ENCODE measurements at places on chromosomes 12 and 14.

DNA sequence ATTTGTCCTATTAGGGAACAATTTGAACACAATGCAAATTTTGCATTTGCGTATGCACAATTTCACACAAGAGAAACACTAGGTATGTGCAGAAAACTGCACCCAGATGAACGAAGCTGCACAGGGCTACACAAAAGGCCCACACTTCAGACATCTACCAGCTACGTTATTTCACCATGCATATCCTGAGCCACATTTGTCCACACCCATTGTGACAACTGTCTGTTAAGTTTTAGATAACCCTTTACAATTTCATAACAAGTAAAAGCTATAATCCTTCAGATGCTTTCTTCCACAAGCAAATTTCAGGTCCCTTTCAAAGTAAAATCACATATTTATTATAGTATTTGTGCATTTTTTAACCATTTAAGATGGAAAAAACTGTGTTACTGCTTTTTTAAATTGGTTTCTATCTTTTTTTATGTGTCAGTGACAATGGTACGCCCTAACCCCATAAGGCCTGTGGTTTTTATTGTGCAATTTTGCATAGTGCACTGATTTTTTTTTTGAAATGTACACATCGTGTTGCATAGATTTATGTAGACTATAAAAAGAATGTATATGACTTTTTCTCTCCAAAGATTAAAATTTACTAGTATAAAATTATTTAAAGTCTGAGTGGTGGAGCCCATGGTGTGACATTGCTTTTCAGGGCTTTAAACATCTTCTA is 87.8 kb upstream of the BTG1 start:
- no peak for DNase-seq

- no peak for DNase-seq
Observed at GRCh38 chr14:99195602-99196309, 76.2 kb downstream of the BCL11B start.

GRCh38 chr12:3681595-3682061 is 71.3 kb downstream of the CRACR2A start:
- no peak for DNase-seq

GRCh38 chr14:45038865-45039264 is 45.1 kb upstream of the PRPF39 start:
- DNase-seq: no peak

- no peak for DNase-seq
Observed at GRCh38 chr12:24945845-24946244, 3.1 kb downstream of the BCAT1 start.

GRCh38 chr14:86363047-86363446 is 833.1 kb downstream of the FLRT2 start:
- no peak for DNase-seq

- no peak for DNase-seq
Observed at GRCh38 chr12:6551063-6551461, 4.8 kb downstream of the IFFO1 start.

DNA sequence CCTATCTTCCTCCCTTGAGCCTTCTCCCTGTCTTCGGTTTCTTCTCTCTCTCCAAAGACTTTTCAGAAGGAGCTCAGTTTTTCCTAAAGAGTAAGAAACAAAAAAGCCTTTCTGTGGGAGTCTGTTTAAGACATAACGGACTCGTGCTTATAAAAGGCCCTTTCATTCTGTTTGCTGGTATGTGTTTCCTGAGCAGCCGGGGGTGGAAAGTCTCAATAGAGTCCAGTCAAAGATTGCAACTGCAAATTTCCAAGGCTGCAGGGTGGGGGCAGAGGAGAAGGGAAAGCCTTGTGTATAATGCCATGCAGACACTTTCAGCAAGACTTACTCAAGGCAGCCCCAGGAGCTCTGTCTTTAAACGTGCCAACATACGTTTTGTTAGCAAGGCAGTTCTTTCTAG is 62.2 kb downstream of the GNG2 start:
- no peak for DNase-seq

- DNase-seq: no peak
Observed at GRCh38 chr14:89165189-89166181, 251.5 kb downstream of the FOXN3 start.

All from activated T-cell treated with anti-CD3 and anti-CD28 coated beads for 4 hours (primary cell).